RPMI7951 (cell line): ENCODE measurements at places on chromosomes 3 and 15. TPM values are rescaled to one million over a fixed set of nuclear protein-coding genes. Genes with fewer than 3 reads are reported as not detected.
A peak's percentile ranks its signal among the peaks of the same experiment; 100 is the strongest.

GRCh38 chr15:56929399-56929798, 11.0 kb downstream of the TCF12 start:
- peak; percentile 60 for DNase-seq

- no peak for DNase-seq
Observed at GRCh38 chr3:168058481-168058880, 37.2 kb downstream of the GOLIM4 start.

DNA sequence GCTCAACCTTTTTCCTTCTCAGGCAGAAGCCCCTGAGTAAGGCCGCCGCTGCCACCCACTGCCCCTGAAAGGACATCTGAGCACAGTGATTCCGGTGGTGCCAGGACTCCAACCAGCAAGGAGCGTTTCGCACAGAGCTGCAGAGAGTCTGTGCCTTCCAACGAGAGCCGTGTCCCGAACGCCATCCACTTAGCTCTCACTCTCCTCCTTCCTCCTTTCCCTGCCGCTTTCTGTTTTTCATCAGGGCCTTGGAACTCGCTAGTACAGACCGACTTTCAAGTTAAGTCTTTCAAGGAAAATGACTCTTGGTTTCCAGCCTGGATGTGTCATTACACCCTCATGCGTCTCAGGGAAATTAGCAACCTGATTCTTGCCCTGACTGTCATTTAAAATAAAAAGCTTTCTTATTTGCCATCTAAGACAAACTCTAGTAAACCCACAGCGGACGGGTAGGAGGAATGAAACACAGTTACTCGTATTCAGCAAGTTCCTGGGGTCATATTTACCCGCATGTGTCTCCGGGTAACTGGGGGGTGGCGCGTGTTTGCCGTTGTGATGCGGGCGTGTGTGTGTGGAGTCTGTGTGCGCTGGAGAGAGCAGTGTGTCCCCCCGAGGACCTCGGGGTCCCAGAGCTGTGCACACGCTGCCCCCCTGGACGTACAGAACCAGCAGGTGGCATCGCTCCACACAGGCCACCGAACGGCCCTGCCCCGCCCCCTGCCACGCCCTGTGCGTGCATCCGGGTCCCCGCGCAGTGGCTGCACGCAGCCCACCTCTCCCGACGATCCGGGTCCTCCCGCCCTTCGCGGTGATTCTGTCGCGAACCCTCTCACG, 30.4 kb upstream of the ALDH1A3 start:
- peak; percentile 78 for DNase-seq

GRCh38 chr3:46141813-46142212, 66.3 kb downstream of the CCR1 start:
- DNase-seq, result no peak

- DNase-seq, result peak; percentile 97
Observed at GRCh38 chr3:124986192-124987143, 51.9 kb upstream of the MUC13 start.

GRCh38 chr3:32424581-32425250, 33.1 kb downstream of the CMTM7 start:
- DNase-seq, result no peak

DNA sequence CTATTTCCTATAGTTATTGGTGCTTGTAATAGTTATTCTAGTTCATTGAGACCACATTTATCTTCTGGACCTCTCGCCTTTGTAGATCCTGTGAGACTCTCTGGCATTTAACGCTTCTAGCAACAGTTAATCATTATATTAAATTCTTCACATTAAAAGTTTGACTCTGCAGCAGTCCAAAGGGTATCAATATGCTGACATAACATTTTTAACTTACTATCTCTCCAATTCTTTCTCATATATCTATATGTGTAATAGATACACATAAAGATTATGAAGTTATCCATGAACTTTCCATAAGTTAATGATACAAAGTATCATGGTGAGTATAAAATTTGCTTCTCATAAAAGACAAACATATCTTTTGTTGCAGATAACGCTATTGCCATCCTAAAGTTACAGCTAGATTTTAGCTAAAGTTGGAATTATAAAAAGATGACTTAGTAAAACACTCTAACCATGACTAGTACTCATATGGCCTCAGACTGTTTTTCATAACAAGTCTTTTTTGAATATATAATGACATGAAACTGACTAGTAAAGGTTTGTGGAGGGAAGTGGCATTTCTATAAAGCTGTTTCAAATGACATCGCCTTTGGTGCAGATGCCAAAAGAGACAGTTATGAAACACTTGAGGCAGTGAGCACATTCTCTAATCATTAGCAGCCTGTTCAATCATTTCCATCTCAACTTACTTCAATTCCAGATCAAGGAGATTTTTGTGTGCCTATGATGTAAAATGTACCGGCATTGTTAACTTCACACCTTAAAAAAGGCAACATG, 379.3 kb upstream of the CBLB start:
- DNase-seq, result no peak

DNA sequence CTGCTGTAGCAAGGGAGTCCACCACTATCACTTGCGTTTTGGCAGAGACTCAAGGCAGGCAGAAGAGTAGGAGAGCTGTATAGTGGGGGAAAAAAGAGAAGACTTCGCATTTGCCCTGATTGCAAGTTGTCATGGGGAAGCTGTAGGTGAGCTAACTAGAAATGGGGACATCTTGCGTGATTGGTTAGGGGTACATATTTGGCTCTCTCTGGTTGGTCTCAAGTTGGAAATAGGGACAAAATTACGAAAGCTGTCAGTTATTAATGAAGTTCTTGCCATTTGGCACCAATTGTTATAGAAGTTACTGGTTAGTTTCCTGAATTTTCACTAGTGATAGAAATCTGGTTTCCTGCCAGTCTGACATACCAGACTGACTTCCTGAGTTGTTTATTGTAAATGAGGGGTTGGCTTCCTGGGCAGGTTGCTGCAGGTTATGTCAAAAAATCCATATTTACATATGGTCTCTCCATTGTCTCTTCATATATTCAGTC, 8.2 kb upstream of the SENP7 start:
- DNase-seq, result no peak

- DNase-seq, result no peak
Observed at GRCh38 chr3:177795859-177796258, 598.6 kb upstream of the TBL1XR1 start.

DNA sequence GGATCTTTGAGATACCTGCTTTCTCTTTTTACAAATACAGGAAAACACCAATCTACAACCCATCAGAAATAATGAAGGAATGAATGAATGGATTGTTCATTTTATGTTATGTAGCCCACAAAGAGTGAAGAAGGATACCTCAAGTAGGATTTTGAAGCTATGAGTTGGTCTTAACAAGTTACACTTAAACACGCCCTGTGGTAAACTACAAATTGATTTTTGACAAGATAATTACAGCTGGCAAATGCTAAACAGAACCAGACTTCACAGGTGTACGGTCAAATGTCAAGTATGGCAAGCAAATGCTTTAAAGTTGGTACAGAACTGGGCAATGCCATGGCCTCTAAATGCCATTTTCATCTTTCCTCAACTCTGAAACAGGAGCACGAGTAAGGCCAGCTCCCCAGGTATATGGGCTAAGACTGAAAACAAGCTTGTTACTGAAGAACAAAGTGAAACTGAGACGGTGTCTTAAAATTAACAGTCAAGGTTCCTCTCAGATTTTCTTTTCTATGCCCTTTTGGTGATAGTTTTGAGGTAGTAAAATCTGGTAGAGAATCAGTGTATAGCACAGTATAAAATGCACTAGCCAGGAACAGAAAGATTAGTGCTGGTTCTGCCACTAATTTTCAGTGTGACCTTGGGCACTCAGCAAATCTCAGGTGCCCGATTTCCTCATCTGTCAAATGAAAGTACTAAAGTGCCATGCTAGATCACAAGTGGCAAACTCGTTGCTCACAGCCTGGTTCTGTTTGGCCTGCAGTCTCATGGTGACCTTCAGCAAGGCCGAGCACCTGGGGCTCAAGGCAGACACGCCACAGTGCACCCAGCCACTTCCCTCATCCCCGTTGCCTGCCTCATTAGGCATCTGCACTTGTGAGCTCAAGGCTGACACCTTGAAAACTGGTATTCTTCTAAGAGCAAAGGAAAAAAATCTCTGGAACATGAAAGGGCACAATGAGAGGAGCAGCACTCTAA, 9.5 kb downstream of the RUVBL1 start:
- DNase-seq, result no peak

- DNase-seq, result peak; percentile 55
Observed at GRCh38 chr3:16486951-16487480, 26.5 kb downstream of the RFTN1 start.

- DNase-seq, result peak; percentile 19
Observed at GRCh38 chr15:30956216-30957124, 35.0 kb downstream of the MTMR10 start.

GRCh38 chr15:89383365-89384175, 48.9 kb upstream of the POLG start:
- peak; percentile 79 for DNase-seq

GRCh38 chr15:60635507-60636352, 156.8 kb upstream of the ICE2 start:
- DNase-seq, result peak; percentile 60

- peak; percentile 45 for DNase-seq
Observed at GRCh38 chr3:53069422-53070068, 23.7 kb upstream of the SFMBT1 start.

DNA sequence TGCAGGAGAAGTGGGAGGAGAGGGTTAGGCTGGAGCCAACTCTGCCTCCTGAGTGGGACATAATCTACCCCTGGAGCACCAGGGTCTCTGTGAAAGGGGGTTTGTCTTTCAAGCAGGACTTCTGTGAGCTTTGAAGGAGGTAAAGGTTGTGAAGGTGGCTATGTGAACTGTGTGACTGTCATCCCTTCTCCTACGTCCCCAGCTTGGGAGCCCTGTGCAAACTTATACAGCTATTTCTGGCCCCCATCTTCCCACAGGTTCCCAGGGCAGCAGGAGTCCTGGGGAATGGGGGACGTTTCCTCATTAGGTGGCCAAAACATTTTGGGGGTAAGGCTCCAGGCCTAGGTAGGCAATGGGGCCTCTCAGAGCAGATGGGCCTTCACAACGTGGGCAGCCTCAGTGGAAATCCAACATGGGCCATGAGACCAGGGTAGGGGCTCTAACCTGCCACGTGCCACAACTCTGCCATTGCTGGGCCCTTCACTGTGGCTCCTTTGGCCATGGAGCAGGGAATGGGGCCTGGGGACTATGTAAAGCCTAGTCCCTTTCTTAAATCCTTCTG, 3.5 kb downstream of the VIPR1 start:
- no peak for DNase-seq

DNA sequence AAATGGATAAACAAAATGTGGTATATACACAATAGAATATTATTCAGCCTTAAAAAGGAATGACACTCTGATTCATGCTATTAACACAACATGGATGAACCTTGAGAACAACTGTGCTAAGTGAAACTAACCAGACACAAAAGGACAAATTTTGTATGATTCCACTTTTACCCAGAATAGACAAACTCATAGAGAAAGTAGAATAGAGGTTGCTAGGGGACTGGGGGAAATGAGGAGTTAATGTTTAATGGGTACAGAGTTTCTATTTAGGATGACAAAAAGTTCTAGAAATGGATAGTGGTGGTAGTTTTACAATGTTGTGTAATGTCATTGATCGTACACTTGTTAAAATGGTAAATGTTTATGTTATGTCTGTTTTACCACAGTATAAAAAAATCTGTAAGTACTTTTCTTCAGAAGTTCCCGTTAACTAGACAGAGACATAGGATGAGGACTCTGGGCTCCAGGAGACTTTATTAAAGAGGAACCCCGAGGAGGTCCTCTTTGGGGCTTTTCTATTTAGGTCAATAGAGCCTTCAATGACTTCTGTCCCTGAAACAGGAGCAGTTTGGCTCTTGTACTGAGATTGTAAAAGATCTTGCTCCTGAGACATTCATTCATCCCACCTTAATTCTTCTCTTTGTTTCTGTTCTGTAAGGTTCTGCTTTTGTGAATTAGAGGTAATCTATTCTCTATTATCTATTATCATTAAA, 24.5 kb downstream of the ABHD6 start:
- no peak for DNase-seq

- peak; percentile 96 for DNase-seq
Observed at GRCh38 chr3:143314251-143315093, 194.9 kb downstream of the CHST2 start.

DNA sequence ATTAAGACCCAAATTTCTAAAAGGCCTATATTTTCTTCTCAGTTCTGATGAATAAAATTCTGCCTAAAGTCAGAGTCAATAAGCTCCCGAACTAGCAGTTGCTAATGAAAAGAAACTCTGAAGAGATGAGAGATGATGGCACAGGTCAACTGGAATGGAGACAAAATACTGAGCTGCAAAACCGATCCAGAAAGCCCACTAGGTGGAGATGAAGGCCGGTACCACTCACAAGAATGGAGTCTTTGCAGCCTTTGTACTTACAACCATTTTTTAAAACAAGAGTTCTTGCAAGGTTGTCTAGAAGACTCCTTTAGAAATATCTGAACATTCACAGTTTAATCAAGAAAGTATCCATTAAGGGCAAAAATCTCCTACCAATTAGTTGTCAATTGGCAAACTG, 119.9 kb upstream of the TJP1 start:
- no peak for DNase-seq

GRCh38 chr3:130658678-130659077, 88.0 kb downstream of the PIK3R4 start:
- peak; percentile 84 for DNase-seq

- no peak for DNase-seq
Observed at GRCh38 chr3:191283400-191283799, 45.8 kb upstream of the CCDC50 start.

- peak; percentile 75 for DNase-seq
Observed at GRCh38 chr3:8441969-8442559, 59.6 kb upstream of the LMCD1 start.

GRCh38 chr3:171747223-171747920, 62.9 kb downstream of the PLD1 start:
- no peak for DNase-seq

GRCh38 chr3:128426128-128426921, 40.4 kb downstream of the DNAJB8 start:
- no peak for DNase-seq

DNA sequence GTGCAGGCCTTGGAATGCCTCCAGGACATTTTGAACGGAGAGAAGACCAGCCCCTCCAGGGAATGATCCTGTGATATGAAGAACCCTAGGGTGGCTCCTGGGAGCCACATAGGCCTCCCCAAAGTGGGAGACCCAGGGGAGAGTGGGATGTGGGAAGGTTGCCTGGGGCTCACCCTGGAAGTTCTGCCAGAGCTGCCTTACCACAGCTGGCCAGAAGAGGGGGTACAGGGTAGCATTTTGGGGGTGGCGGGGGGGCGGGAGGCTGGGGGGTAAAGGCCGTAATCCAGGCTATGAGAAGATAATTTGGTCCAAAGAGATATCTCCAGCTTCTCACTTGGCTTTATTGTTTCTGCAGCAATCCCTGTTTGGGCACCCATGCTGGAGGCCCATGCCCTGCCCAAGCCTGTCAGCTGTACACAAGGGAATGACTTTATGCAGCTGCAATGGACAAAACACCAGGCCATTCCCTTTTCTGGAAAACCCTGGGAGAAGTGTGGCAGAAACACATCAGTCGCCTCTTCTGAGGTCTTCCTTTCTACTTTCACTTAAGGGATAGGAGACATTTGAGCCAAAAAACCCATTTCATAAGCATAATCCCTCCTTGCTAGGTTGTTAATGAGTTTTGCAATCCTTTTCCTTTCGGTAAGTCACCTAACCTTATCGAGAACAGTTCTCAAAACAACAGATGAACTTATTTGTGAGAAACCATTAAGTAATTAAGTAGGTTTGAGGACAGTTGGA, 11.0 kb upstream of the MUSTN1 start:
- no peak for DNase-seq

The C3orf20 gene
- not detected in 2 replicates for total RNA-seq

The ABI3BP gene
- total RNA-seq, result 0.29 and 0.48 TPM in 2 replicates

The OCA2 gene
- total RNA-seq, result not detected in 2 replicates

The SPSB4 gene
- total RNA-seq, result not detected in 2 replicates

The ERICH6 gene
- total RNA-seq, result not detected in 2 replicates
